T follicular helper cell (primary cell): ENCODE measurements at places on chromosomes 5 and 9.
A peak's percentile ranks its signal among the peaks of the same experiment; 100 is the strongest.

GRCh38 chr5:32276173-32276853 lies 36.4 kb downstream of the MTMR12 start:
- DNase-seq, result no peak

DNA sequence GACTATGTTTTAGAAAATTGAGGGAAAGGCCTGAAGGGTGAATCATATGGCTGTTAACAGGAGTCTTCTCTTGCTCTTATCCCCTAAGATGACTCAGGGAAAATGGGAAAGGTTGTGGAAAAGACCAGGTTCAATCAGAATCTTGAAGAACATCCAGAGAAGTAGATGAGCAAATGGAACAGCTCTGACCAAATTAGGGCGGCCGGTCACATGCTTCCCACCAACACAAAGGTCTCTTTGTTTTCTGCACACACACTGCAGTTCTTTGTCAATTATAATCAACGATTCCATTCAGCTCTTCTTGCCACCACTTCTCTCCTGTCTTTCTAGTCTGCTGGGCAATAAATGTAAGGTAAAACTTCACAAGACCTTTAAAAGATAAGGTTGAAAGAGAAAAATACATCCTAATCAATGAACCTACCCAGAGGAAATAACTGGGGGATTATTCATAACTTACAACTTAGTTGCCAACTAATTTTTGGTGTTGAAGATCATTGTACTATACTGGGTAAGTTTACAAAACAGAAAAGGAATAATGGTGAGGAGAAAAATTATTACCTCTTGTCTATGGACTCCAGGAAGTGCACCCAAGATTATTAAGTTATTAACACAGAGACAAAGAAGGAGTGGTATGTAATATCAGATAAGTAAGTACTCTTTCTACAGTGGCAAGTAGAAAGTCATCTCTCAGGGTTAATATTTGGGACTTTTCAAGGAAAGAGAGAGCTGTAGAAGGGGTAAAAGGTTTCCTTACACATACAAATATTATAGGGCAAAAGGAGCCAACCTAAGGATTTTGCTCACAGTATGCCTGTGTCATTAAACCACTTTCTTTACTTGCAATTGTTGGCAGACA lies 441.9 kb upstream of the PIK3R1 start:
- no peak for DNase-seq

GRCh38 chr5:179720222-179720621 lies 12.4 kb upstream of the MAML1 start:
- DNase-seq, result no peak

DNA sequence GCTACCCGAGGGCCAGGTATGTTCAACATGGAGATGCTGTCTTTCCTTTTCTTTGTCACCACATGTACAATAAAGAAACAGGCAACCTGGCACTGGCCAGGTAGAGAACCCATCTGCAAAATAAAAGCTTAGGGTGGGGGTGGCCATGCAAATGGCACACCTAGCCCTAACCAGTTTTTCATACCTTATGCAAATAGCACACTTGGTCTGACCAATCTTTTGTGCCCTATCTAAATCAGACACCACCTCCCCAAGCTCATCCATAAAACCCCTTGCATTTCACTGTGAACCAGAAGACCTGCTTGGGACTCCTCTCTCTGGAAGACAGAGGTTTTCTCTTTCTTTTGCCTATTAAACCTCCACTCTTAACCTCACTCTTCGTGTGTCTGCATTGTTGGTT lies 33.9 kb downstream of the JAKMIP2 start:
- DNase-seq, result no peak

DNA sequence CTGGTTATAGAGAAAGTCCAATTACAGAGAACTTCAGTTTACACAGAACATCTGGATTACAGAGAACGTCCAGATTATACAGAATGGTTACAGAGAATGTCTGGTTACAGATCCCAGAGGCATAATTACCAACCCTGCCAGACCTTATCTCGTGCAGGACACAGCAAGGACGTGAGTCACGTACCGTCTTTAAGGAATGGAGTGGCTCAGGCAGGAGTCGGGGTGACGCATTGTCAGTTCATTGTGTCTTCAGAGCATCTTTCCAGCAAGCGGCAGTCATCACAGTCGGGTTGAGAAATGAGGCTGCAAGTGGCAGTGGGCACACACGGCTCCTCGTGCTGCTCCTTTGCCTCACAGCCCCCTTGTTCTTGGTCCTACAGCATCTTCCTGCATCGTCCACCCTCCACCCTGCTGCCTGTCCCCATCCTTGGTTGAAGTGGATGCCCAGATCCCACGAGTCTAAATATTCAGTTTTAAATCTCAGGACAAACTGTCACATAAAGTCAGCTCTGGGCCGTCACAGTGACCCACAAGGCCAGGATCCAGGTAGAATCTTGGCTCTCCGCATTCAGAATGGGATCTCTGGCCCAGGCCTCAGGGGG lies 30.0 kb upstream of the SLC6A19 start:
- no peak for DNase-seq

GRCh38 chr5:88671505-88672499 lies 211.2 kb downstream of the MEF2C start:
- DNase-seq, result no peak

- DNase-seq, result no peak
Observed at GRCh38 chr5:89866410-89866809, 543.1 kb downstream of the CETN3 start.

GRCh38 chr9:93287189-93287552 lies 103.2 kb downstream of the WNK2 start:
- no peak for DNase-seq

DNA sequence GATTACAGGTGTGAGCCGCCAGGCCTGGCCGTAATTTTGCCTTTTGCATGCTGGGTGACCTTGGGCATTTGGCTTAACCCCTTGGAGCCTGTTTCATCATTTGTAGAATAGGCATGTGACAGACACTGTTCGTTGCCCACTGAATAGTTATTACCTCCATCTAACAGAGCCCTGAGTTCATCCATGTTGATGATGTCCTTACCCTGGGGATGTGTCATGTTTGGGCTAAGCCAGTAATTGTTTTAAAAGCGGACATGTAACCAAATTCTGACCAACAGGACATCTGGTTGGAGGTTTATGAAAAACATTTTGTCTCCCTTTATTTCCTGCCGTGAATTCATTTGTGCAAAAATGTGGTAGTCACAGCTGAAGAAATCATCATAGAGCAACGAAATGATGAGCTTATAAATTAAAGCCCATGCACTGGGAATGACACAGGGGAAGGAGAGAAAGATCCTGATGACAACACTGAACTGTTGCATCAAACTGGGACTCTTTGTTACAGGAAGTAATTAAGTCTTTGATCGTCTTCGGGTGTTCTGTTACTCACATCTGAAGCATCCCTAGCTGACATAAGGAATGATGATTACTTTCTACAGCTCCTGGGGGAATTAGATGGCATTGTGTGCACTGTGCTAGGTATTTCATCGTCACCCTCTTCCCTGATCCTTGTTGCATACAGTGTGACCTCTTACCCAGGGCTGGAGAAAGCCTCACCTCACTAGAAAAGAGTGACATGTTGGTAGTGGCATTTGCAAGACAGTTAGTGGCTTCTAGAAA lies 117.8 kb downstream of the FGF18 start:
- DNase-seq, result no peak

DNA sequence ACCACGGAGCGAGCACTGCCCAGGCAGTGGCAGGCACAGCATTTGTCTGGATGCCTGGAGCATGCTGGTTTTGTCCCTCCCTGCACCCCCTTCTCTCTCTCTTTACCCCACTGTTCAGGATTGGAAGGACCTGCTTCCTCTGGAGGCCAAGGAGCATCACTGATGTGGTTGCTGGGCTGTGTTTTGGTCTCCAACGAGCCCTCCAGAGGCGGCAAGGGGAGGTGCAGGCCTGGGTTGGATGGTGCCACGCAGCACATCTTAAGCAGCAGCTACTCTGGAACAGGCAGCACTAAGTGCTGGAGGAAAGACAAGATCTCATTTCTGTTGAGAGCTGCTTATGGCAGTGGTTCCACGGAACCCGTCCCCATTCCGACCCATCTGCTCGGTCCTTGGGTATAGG lies 139.6 kb downstream of the CMYA5 start:
- no peak for DNase-seq

GRCh38 chr5:167993771-167994170 lies 297.7 kb upstream of the WWC1 start:
- DNase-seq, result no peak

- no peak for DNase-seq
Observed at GRCh38 chr5:175867587-175868347, 3.6 kb upstream of the CPLX2 start.

- DNase-seq, result no peak
Observed at GRCh38 chr5:58224661-58225060, 235.2 kb downstream of the PLK2 start.

GRCh38 chr5:62475072-62475471 lies 62.5 kb downstream of the IPO11 start:
- DNase-seq, result no peak

DNA sequence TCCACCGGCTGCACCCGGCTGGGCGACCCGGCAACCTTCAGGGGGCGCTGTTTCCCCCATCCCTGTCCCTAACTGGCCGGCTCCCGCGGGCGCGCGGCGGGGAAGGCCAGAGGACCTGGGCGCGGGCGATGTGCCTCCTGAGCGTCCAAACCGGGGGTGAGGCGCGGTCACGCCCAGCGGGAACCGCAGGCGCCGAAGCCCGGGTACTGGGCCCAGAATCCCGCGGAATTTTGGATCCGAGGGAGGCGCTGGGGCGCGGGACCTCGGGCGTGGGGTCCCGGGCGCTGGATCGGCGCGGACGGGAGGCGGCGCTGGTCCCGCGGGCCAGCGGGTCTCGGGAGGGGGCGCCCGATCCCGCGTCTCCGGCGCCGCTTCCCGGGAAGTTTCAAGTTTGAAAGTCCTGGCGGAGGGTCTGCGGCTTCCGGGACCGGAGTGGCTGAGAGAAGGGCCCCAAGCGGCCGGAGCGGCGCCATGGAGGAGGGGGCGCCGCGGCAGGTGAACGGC lies at the start of gene PKN3:
TSS of gene PKN3 (plus strand) at position 59 of the 504 bp plus-strand sequence. CDS start at position 472, 413 bp downstream.
- peak; percentile 77 for DNase-seq

GRCh38 chr5:132491368-132492364 lies 1.1 kb upstream of the IRF1 start:
- no peak for DNase-seq

GRCh38 chr5:176590035-176590717 lies 19.8 kb downstream of the GPRIN1 start:
- no peak for DNase-seq

- no peak for DNase-seq
Observed at GRCh38 chr9:96033896-96034295, 158.4 kb downstream of the ERCC6L2 start.

- DNase-seq, result no peak
Observed at GRCh38 chr5:111958851-111959250, 201.9 kb upstream of the NREP start.

DNA sequence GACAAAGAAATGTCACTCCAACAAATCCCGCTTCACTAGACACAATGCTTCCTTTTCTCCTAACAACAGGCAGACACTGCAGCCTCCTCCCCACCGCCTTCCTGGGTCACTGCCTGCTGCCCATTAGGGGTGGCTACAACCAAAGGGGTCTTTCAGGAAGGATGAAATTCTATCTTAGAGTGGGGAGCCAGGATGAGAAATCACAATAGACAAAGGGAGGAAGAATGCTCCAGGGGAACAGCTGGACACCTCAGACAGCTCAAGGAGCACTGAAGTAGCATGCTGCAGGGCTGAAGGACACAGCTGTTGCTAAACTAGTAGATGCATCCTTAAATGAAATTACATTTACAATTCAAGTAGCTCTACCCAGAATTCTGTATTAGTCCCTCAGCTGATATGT lies 54.2 kb downstream of the PRELID2 start:
- DNase-seq, result no peak

DNA sequence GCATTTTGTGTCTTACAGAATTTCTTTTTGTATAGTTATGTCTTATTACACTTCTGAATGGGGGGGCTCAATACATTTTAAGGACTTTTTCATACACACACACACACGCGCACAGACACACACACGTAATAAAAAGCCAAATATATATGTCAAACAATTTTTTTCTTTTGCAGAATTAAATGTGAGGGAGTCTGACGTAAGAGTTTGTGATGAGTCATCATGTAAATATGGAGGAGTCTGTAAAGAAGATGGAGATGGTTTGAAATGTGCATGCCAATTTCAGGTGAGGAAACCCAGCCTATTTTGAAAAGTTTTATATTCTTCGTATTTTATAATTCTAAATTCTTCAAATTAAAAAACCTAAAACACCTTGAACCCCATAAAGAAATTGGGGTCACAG lies 25.6 kb downstream of the TMEFF1 start:
- DNase-seq, result no peak

DNA sequence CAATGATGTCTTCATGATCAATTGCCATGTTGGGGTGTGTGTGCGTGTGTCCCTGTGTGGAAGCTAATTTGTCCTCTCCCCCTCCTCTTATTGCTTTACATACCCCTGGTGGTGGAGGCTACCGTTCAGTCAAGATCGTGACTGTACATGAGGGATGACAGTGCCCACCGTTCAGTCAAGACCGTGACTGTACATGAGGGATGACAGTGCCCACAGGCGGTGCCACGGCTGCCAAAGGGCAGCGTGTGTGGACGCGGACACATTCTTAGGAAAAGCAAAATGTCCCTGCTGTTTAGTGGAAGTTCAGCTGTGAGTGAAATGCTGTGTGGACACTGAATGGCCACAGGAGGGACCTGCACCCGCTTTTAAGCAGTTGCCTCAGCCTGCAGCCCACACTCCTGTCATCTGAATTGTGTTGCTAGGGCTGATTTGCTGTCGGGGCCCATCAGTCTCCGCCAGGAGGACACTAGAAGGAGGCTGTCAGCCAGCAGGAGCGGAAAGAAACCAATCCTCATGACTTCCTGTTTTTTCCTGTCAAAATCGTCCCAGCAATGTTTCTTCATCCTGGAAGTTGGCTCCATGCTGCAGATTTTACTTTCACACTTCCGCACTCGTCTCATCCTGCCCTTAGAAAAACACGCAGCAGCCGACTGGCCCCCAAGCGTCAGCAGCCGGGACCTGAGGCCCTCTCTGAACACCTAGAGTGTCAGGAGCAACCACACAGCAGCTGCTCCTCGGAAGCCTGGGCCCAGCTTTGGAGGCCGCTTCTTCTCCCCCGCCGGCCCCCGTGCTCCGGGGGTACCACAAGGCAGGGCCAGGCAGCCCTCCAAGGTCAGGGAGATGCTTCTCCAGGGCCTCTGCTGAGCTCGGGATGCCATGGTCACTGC lies 9.1 kb downstream of the OR2V1 start:
- DNase-seq, result no peak

- DNase-seq, result no peak
Observed at GRCh38 chr9:125821078-125821477, 73.9 kb downstream of the PBX3 start.

GRCh38 chr9:96523374-96523773 lies 73.4 kb downstream of the HABP4 start:
- DNase-seq, result no peak

GRCh38 chr9:7982907-7983306 lies 183.3 kb upstream of the DMAC1 start:
- no peak for DNase-seq

GRCh38 chr5:96734871-96735325 lies 72.7 kb downstream of the CAST start:
- no peak for DNase-seq

- no peak for DNase-seq
Observed at GRCh38 chr5:380701-381309, 59.3 kb downstream of the AHRR start.

GRCh38 chr9:129458663-129459546 lies 162.0 kb downstream of the C9orf50 start:
- DNase-seq, result peak; percentile 15

- no peak for DNase-seq
Observed at GRCh38 chr5:103003872-103004271, 116.1 kb downstream of the GIN1 start.
